Cerebellum (tissue), 4 donors: ENCODE measurements at places on chromosomes 6 and 20. TPM values are rescaled to one million over a fixed set of nuclear protein-coding genes. Genes with fewer than 3 reads are reported as not detected.

The CRISP3 gene
- total RNA-seq, result not detected

The ULBP1 gene
- 0.82 TPM for total RNA-seq

The CST8 gene
- total RNA-seq, result not detected

The NRSN1 gene
- total RNA-seq, result 26.8 TPM

The SOBP gene
- total RNA-seq, result 30.9 TPM

The ENTPD6 gene
- total RNA-seq, result 38.0 TPM

The DDAH2 gene
- 69.0 TPM for total RNA-seq

The C20orf202 gene
- total RNA-seq, result 0.18 TPM

The NELFCD gene
- total RNA-seq, result 52.6 TPM

The BMP5 gene
- total RNA-seq, result 17.4 TPM
